Fibroblast of skin of scalp (primary cell): ENCODE measurements at places on chromosomes 3 and 15.

DNA sequence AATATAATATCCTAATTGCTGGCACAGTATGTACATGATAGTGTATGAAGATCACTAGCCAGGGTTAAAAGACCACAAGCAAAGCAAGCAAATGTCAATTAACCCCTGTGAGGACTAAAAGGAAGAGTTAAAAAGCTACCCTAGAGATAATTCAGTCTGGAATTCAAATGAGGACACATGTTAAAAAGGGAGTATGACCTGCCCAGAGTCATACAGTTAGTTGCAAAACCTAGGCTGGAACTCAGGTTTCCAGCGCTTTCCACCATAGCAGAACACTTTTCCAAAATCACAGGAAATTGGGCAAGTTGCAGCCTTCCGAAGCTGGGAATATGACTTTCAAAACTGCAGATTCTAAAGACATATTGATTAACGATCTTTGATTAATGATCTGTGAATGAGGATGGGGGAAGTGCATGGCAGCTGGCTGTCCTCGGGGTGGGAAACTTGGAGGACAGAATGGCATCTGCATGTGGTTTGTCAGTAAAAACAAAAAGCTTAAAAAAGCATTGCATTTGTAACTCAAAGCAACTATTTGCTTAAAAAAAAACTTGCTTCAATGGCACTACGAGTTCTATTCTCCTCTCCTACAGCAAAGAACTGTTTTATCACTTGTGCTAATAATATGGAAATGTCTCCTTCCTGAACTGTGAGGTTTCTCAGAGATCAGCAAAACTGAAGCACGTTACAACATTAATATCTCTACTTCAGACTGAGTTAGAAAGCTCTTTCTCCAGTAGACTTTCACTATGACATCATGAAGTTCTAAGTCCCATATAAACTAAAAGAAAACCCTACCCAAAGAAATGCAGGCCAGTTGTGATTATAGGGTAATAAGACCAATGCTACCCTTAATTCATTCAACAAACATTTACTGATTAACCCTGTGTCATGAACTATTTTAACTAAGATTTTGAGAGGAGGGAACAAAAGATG, 46.2 kb downstream of the IGSF11 start:
- no peak for DNase-seq

DNA sequence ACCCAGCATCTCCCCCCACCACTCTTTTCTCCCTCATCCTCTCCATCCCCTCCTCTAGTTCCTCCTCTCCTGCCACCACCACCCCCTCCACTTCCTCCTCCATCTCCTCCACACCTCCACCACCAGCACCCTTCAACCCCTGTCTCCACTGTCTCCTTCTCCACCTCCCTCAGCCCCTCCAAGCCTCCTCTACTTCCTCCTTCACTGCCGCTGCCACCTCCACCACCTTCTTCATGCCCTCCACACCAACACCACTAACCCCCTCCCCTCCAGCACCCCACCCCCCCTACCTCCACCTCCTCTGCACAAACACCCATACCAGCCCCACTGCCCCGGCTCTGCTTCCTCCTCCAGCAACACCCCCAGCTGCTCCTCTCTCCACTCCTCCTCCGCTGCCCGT, 88.0 kb downstream of the HES1 start:
- no peak for DNase-seq

- no peak for DNase-seq
These were observed 10.2 kb upstream of the PLXND1 start for GRCh38 chr3:129616713-129617112.

DNA sequence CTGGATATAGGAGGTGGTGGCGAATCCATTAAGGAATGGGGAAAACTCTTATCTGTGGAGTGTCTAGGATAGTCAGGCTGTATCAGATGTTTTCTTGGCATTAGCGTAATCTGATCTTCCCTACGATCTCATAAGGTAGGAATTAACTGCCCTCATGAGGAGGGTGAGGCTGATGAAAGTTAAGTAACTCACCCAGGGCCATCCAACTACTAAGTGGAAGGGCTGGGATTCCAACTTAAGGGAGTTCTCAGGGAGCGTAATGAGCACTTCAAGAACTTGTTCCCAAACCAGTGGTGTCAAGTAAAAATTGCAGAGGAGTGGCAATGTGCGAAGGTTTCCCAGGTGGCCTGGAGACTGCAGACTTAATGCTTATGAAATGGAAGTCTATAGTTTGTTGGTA, 55.9 kb upstream of the OSBPL11 start:
- peak; percentile 33 for DNase-seq

DNA sequence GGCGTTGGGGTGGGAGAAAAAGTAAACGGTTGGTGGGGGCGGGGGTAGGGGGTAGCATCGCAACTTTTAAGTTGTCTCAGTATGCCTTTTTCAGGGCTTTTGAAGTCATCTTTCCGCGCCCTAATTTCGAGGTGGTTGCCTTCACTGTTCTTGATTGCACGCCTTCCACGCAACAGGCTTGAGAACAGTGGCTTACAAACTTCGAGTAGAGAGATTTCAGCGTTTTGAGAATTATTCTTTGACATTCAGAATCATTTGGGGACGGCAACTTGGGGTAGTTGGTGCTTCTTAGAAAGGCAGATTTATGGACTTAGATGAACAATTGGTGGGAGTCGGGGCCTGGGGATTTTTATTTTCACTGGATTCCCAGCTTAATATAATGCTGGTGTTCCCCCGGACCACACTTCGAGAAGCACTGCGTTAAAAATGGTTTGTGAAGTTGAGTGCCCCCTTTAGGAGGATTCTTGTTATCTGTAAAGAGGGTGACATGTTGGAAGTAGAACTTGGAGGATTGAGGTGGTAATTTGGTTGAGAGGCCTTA, 880 bp downstream of the PPP4R2 start:
- DNase-seq = peak; percentile 71

- DNase-seq = no peak
These were observed 30.4 kb downstream of the FSTL1 start for GRCh38 chr3:120420360-120420759.

DNA sequence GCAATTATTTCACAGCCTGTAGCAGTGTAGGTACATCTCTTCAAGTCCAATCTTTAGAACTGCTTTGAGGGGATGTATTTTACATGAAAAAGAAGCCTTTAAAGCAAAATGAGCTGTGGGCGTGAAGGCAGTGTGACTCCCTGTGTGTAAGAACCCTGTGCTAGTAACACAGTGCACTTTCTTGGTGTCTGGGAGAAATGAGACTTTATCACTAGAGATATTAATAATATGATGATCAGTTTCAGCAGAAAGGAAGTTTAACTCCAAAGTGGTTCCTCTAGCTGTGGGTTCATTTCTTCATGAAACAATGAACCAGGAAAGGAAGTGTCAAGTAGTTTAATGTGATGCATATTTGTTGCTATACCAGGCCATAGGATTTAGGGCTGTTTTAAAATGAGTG, 41.5 kb downstream of the SLCO3A1 start:
- no peak for DNase-seq

GRCh38 chr3:134228035-134228434, 22.6 kb downstream of the RYK start:
- DNase-seq = peak; percentile 31

DNA sequence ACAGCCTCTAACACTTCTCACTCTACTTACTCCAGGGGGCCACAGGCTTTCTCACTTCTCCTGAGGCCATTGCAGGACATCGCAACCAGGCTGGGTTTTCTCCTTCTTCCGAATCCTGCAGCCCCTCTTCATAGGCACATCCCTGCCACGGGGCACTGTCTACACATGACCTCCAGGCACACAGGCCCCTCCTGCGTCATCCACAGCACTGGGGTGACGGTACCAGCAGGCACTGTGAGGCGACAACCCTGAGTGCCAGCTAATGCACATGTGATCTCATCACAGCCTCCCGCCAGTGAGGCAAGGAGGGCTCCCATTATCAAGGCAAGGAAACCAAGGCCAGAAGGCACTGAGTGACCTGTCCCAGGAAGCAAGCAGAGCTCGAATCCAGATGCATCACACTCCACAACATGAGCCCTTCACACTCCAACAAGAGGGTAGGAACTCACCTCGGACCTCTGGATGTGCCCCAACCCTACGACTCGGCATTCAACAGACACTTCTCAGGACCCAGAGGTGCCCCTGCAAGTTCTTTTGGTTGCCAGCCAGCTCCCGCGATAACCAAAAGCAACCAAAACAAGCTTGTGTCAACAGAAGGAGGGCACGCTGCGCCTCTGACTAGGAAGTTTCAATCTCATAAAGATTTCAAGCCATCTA, 16.7 kb downstream of the FAM174B start:
- no peak for DNase-seq

- no peak for DNase-seq
These were observed 436.8 kb downstream of the MFSD1 start for GRCh38 chr3:159238646-159239045.

- no peak for DNase-seq
These were observed 14.2 kb downstream of the ZNF80 start for GRCh38 chr3:114223143-114223542.

- DNase-seq = no peak
These were observed 58.6 kb downstream of the SPSB4 start for GRCh38 chr3:141109751-141110150.

DNA sequence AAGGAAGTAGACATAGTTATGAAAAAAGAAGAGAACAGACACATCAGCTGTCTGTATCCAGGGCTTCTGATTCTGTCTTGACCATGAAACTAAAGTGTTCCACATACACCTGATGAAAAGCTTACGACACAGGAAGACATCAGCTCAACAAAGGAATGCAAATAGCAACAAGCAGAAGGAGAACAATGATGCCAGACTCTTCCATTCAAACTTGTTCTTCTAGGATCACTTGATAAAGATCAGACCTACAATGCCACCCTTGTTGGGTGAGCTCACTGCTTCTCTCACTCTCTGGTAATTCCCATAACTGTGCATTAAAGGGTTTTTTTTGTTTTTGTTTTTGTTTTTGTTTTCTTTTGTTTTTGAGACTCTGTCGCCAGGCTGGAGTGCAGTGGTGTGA, 49.7 kb downstream of the GATM start:
- DNase-seq = no peak

- no peak for DNase-seq
These were observed 14.6 kb upstream of the ATP10A start for GRCh38 chr15:25877681-25878080.

DNA sequence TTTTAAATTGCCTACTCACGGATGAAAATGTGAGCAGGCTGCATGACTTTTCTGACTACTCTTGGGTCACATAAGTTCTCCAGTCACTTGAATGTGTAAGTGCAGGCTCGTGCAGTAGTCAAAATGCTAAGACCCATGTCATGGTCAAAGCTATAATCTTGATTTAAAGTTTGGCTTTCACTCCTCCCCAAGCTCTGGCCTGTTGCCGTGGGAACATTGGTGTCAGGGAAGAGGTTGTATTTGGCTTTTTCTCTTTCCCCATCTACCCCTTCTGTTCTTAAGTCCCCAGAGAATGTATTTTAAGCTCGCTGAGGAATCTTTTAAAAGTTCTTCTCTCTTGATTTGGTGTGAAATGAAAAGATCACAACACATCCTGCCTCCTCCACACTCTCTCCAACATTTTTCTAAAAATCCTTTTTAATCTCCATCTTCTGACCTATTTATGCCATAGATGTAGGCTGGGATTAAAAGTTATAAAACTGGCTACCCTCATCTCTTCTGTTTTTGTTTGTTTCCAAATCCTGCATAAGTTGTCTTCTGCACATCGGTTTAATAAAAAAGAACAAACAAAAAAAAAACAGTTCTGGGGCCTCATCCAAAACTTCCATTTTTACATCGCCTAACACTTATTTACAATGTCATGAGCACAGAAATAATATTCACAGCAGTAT, 61.4 kb upstream of the ADAMTSL3 start:
- no peak for DNase-seq

GRCh38 chr3:50369012-50369670, 9.8 kb upstream of the TMEM115 start:
- no peak for DNase-seq

- DNase-seq = peak; percentile 95
These were observed 3.3 kb downstream of the LIPH start for GRCh38 chr3:185549122-185549521.

GRCh38 chr15:74269362-74270035, 33.4 kb downstream of the CCDC33 start:
- no peak for DNase-seq

- DNase-seq = peak; percentile 43
These were observed 16.4 kb downstream of the CLK3 start for GRCh38 chr15:74631935-74632560.

GRCh38 chr3:153373606-153374005, 211.6 kb downstream of the RAP2B start:
- no peak for DNase-seq

GRCh38 chr3:169034401-169034800, 629.1 kb downstream of the MECOM start:
- no peak for DNase-seq

- peak; percentile 81 for DNase-seq
These were observed 32.1 kb upstream of the EBLN2 start for GRCh38 chr3:73029321-73029796.

DNA sequence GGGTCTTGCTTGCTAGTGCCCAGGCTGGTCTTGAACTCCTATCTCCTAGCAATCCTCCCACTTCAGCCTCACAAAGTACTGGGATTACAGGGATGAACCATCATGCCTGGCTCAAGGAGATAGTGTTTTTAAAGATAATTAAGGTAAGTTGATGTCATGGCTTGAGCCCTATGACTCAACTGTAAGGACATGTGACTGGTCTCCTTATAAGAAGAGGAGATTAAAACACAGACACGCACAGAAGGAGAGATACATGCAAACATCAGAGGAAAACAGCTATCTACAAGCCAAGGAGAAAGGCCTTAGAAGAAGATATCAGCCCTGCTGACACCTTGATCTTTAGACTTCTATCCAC, 220.4 kb upstream of the GADL1 start:
- no peak for DNase-seq

DNA sequence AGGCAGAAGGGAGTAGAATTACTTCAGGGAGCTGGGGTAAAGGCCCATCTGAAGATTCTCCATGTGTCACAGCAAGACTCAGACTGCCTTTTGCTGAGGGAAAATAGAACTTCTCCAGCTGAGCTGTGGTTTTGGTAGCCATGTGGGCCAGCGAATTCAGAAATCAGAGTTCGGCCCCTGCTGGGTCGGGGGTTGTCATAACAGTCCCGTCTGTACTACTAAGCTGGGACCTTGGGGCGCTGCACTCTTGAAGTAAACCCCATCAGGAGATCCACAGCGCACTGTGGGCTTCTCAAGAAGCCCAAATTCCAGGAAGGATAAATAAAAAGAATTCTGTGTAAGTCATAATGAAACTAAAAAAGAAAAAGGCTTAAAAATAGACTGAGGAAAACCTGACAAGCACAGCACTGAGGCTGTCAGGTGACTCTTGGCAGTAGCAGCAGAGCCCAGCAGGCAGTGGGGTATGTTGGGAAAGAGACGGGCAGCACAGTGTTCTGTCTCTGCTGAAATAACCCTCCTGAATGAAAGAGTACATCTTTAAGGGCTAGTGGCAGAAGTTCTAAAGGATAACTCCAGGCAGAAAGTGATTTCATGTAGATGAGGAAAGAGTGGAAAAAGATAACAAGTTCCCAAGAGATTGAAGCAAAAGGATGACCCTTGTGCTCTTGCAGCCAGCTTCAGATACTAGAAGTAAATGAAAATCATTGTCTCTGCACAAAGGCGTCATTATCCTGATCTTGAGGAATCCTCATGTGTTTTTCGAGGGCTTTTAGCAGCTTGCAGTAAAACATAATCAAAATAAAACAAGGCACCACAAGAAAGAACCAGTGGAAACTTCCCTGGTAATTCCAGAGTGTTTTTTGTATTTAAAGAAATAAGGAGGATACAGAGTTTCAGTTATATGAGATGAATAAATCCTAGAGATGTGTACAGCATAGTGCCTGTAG, 74.5 kb downstream of the RAB7A start:
- DNase-seq = peak; percentile 13
